H4 (cell line): ENCODE measurements at places on chromosomes 2 and 18.
A peak's percentile ranks its signal among the peaks of the same experiment; 100 is the strongest.

DNA sequence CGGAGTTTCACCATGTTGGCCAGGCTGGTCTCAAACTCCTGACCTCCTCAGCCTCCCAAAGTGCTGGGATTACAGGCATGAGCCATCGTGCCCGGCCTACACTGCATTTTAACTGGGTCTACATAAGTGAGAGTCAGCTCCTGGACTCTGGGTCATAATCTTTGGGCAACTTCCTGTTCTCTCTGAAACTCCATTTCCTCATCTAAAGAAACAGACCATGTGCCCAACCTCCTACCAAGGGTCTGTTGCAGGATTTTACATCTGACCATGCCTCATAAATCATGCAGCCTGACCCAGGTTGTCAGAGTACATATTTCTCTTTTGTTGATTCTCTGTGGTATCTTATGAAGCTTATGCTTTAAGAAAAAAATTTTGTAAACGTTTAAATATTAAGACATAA is 280.4 kb downstream of the ALPK2 start:
- no peak for DNase-seq

DNA sequence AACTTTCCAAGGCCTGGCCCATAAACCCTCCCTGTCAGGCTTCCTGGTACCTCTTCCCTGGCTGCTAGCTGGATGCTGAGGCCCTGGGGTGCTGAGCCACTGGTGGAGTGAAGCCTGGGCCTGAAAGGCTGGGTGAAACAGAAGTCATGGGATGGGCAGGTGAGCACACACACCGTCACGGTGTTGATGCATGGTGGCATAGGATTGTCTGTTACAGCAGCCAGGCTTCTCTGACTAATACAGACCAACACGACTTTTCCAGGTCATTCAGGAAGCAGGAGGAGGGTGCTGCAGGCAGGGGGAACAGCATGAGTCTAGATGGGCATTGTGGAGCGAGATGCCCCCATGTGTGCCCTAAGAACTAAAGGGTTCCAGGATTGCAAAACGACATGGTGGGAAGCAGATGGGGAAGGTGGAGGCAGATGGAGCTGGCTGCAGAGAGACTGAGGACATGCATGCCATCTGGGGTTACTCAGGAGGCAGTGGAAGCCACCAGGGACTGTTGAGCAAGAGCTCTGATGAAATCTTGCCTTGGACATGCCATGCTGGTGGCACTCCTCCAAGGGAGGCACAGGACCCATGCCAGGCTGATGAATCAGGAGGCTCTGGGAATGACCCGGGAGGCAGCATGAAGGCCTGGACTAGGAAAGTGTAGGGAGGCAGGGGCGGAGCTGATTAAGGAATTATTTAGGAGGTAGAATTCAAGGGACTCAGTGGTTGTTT is 480.9 kb downstream of the TSN start:
- peak; percentile 81 for DNase-seq

DNA sequence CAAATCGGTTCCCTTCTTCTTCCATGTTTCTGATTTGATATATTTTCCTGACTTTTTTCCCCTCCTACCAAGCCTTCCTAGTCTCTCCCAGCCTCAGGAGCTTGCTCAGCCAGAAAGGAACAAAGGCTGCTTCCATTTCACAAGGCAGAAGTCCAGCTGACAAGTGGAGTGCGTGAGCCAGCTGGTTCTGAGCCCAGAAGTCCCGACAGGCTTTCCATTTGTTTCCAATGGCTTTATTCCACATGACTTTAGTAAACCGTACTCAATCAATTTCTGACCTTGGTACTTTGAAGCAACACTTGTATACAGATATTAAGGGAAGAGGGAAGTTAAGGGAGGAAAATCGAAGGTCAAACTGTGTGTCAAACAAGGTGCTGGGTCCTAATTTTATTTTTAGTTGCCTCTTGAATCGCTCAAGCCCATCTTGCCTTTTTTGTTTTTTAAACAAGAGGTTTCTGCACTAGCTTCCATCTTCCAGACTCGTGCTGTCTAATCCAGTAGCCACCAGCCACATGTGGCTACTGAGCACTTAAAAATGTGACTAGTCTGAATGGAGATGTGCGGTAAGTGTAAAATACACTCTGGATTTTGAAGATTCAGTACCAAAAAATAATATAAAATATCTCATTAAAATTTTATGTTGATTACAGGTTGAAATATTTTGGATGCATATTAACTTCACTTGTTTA is 36.2 kb downstream of the WIPF1 start:
- no peak for DNase-seq

DNA sequence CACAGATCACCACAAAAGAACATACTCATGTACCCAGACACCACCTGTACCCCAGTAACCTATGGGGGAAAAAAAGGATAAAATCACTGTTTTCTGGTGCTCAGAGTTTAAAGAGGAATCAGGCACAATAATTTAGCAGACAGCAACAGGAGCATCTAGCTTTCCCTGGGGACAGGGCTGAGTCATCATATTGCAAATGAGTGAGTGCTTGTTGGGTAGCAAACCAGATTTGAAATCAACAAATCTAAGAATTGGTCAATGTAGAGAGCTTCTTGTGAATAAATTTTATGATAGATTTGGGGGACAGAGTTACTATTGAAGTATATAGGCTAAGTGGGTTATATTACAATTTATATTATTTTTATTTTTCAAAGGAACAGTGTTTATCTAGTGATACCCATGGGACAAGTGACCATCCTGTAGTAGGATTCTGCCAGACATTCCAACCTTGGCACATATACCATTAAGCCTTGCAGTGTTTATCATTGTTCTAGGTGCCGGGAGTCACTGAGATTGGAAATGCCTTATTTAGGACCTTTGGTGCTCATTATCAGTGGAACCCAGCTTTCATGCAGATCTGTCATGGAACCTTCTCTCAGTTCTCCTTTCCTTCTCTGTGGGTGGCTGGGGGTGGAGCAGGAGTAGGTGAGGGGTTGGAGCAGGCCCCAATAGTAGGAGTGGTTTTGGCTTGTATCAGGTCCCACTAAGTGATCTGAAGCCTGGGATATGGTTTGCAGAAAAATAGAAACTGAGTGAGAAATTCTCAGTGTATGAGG is 117.2 kb downstream of the CERS6 start:
- no peak for DNase-seq

- no peak for DNase-seq
These were observed 14.8 kb upstream of the BIN1 start for GRCh38 chr2:127121776-127122176.

DNA sequence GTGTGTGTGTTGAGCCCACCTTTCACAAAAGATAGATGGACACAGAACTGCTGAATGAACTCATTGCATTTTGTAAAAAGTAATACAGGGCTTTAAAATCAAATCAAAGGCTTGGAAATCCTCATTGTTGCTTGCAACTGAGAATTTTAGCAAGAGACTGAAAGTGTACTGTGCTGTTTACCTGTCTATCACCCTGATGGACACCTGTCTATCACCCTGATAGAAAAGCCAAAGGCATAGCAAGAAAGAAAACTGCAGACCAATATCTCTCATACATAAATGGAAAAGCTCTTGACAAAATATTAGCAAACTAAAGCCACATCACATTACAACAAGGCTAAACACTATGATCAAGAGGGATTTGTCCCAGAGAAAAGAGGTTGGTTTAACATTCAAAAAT is 107.5 kb upstream of the TMEM18 start:
- DNase-seq = no peak

DNA sequence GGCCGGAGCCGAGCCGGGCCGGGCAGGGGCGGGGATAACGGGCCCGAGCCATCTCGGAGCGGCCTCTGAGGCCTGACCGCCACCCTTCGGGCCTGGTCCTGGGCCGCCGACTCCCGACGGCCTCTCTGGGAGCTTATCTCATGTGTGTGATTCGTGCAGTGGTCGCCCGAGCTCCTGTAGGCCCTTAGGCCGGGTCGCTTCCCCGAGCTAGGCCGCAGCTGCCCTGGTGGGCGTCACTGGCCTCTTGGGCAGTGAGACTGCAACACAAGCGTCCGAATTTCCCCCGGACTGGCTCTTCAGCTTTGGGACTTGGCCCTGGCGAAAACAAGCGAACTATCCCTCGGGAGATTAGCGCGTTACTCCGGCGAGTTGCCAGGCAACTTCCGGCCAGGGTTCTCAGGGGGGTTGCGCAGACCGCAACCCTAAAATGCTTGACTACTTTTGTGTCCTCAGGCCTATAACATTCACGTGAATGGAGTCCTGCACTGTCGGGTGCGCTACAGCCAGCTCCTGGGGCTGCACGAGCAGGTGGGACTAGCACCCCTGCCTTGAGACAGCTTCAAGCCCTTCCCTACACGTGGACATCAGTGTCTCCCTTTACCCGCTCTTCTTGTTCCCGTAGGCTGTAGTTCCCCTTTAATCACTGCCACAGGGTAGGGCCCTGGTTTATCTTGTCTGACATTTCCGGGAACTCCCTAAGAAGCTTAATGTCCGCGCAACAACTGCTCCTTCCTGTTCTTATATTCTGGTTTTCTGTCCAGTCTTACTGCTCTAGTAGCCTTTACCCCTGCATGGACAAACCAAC is 602 bp downstream of the SNX17 start:
- no peak for DNase-seq

GRCh38 chr2:30503007-30503694 is 56.1 kb downstream of the LCLAT1 start:
- no peak for DNase-seq

DNA sequence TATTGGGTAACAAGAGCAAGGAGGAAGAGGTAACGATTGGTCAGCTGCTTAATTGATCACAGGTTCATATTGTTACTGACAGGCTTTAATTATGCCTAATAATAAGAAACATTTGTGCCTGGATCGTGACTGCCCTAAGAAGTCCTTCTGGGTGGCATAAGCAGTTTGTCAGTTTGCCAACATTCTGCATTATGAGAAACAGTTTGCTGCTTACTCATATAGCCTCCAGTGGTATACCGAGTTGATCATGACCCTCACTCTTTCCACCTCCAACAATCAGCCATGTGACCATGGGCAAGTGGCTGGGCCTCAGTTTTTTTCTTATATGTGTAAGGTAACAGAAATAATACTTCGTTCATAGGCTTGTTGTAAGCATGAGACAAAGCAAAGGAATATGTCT is 96.6 kb upstream of the CABLES1 start:
- DNase-seq = peak; percentile 53

DNA sequence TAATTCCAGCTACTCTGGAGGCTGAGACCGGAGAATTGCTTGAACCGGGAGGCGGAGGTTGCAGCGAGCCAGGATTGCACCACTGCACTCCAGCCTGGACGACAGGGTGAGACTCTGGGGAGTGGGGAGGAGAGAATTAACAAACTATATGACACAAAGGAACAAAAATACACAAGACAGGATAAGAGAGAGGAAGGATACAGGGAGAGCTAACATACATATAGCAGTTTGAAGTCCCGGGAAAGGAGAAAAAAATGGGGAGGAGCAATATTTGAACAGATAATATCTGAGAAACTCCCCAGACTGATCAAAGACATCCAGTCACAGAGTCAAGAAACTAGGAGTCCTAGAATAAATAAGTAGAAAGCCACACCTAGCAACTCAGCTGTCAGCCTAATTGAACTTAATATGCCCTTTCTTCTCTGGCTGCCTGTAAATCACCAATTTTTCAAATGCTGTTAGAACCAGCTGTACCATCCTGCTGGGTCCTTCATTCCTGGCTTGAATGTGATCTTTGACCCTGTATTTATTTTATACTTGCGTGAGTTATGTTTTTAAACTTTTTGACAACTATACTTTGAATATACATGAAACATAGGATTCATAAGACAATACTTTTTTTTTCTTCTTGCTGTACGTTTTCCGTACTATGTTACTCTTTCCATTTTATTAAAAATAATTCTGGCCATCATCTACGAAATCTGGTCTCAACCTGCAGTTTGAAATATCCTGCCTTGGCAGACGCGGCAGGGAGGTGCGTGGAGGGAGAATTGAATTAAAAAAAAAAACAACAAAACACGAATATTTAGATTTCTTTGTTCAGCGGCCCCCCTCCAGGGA is 876 bp upstream of the CYP27A1 start:
- no peak for DNase-seq

GRCh38 chr2:24530796-24531195 is 39.7 kb downstream of the NCOA1 start:
- DNase-seq = no peak

GRCh38 chr2:110863726-110864125 is 131.4 kb downstream of the ACOXL start:
- DNase-seq = no peak

DNA sequence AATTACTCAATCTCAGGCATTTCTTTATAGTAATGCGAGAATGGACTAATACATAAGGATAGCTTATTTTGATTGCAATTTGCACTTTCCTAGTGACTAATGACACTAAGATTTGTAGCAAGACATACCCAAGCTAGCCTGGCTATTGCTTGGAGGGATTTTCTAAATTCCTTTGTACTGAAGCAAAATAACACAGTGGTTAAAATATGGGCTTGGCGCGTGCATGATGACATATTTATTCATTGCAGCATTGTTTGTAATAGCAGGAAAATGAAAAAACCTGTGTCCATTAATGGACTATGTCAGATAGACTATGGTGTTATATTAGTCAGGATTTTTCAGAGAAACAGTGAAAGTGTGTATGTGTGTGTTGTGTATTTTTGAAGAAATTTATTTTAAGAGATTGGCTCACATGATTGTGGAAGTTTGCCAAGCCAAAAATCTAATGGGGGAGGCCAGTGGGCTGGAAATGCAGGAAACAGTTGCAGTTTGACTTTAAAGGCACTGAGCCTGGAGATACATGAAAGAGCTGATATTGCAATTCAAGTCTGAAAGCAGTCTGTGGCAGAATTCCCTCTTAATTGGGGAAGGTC is 16.7 kb upstream of the LAPTM4A start:
- DNase-seq = peak; percentile 49

DNA sequence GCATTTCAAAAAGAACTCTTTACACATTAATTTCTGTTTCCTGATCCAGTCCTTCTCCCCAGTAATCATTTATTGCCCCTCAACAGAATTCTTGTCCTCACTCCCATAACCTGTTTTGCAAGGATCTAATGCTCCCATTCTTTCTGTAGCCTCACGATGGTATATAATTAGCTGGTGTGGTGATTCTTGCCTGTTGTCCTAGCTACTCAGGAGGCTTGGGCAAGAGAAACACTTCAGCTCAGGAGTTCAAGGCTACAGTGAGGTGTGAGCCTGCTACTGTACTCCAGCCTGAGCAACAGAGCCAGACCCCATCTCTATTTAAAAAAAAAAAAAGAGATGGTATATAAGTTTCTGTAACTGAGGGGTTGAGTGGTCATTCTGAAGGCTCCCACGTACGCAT is 7.7 kb upstream of the TRAPPC8 start:
- no peak for DNase-seq

GRCh38 chr18:44805643-44806042 is 125.0 kb downstream of the SETBP1 start:
- DNase-seq = no peak

DNA sequence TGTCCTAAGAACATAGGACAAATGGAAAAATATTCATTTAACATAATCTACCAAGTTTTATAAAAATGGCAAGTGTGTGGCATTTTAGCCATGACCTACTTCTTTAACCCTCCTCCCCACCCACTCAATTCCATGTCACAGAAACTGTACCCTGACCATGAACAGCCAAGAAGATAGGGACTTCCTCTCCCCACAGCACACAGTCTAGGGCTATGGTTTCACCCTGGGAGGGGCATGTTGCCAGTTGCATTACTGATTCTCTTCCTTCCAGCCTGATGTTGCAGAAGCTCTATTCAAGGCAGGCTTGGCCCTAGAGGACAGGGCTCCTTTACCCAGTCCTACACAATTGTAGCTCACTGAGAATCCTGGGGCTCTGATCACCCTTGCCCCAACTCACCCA is 153.6 kb upstream of the KLF7 start:
- no peak for DNase-seq

- no peak for DNase-seq
These were observed 383.0 kb downstream of the TMEM182 start for GRCh38 chr2:103144837-103145236.

- DNase-seq = no peak
These were observed 25.5 kb downstream of the DPYSL5 start for GRCh38 chr2:26873286-26873983.

- no peak for DNase-seq
These were observed 20.6 kb upstream of the ANKRD53 start for GRCh38 chr2:70957798-70958197.
